Stimulated activated CD8-positive, alpha-beta memory T cell treated with anti-CD3 and anti-CD28 coated beads, Interleukin-4, amount 100 ng/mL, for 1 hour (primary cell): ENCODE measurements at places on chromosomes 1 and 21.

GRCh38 chr1:21706151-21706835, 37.1 kb upstream of the RAP1GAP start:
- no peak for DNase-seq

GRCh38 chr1:88194542-88194941, 489.5 kb upstream of the PKN2 start:
- DNase-seq: no peak

GRCh38 chr1:185693654-185694053, 40.5 kb upstream of the HMCN1 start:
- no peak for DNase-seq

- no peak for DNase-seq
These were observed 29.5 kb downstream of the TLCD4 start for GRCh38 chr1:95146637-95147036.

DNA sequence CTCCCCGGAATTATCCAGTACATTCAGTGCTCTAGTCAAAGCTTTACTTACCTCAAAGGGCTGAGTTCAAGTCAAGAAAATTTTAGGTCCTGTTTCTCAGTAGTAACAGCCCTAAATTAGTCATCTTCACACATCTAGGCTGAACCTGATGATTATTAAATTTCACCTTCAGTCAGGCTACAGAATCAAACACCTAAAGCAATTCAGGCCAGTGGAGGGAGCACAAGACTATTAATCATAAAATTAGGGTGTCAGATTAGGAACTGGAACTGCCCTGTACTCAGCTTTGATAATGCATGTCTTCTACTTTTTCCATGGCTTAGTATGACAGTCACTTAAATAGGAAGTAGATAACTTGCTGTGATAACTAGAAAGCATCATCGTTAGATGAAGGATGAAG, 28.4 kb upstream of the BCAS2 start:
- no peak for DNase-seq

- DNase-seq: no peak
These were observed 721.9 kb upstream of the ADAMTS5 start for GRCh38 chr21:27688773-27689172.

DNA sequence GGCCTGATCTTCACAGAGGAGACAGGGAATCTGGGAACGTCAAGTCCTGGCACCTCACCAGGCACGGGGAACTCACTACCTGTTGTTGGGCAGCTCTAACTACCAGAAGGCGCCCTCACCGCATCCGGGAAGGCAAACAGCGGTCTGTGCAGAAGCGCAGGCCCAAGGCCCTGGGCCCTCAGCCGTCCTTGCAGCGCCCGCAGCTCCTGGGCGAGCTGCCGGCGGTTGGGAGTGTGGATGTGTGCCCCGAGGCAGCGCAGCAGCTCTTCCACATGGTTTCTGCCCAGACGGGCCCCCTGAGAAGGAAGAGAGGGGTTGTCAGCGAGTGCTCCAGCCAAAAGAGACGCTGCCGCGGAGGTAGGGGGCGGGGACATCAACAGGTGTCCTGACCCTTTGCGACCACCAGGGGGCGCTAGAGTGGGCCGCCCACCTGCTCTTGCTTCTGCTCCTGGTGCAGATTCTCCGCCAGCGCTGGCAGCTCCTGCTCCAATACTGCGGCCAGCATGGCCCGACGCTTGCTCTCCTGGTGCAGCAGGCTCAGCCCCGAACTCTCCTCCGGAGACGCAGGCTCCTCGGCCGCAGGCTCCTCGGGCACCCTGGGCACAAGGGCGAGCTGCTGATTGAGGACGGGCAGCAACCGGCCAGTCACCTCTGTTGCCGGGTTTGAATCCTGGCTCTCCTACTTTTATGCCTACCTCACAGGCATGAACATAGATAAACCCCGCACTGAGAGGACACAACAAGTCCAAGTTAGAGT, 9.3 kb downstream of the MAP3K6 start:
- DNase-seq: peak; percentile 59

DNA sequence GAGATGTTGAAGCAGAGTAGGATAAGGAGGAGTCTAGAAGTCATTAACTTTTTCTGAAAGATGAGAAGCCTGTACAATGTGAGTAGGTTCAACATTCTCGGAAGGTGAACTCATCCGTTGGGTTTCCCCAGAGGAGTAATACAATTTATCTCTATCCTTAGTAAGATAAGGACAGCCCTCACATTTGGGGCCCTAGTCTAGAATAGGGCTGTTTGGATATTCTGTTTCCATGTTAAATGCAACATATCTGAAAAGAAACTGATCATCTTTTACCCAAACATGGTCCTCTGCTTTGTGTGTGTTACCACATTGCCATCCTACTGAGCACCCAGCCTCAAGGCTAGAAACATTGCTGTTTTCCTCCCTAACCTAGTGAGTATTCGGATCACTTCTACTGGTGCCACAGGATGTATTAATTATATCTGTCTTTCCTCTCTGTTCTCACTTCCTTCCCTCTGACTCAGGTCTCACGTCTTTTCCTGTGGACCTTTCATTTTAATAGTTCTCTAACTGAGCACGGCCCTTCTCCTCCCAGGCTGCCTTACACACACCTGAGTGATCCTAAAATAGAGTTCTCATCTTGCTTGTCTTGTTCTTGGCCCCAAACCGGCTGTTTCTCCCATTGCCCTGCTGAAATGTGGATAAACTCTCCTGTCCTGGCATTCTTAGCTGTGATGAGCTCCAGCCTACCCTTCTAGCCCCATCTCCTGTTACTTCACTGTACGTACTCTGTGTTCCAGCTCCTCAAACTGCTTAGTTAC, 91.7 kb downstream of the CDC14A start:
- no peak for DNase-seq

DNA sequence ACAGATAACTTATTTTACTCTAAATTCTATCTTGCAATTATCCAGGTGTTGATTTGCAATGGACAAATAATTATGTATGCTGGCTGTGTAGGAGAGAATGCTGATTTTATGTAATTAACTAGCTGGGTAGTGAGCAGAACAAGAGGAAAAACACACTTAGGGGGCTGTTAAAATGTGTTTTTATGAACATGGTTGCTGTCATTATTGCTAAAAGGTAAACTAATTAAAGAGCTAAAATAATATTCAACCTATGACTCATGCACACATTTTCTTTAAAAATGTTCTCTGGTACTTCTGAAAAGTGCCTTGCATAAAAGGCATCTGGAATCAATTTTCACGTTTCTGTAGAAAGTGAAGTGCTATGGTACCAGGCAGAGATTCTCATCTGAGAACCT, 192.8 kb upstream of the C8B start:
- DNase-seq: no peak
